ENCODE measurements at places on chromosomes 7 and 10. TPM values are rescaled to one million over a fixed set of nuclear protein-coding genes. Genes with fewer than 3 reads are reported as not detected.
A peak's percentile ranks its signal among the peaks of the same experiment; 100 is the strongest.

The BMPR1A gene
- total RNA-seq = 33.1 TPM

The ARF5 gene
- total RNA-seq = 137 TPM

The SFTPA2 gene
- total RNA-seq = 0.74 TPM

The SLC12A9 gene
- total RNA-seq = 15.7 TPM

The HOXA1 gene
- total RNA-seq = 0.74 TPM

The SFMBT2 gene
- total RNA-seq = 12.5 TPM

The GBX1 gene
- not detected for total RNA-seq

The CDK1 gene
- 10.8 TPM for total RNA-seq

The CALML5 gene
- total RNA-seq = 102 TPM

The UNCX gene
- total RNA-seq = not detected

The PGAM2 gene
- not detected for total RNA-seq

The SNCG gene
- total RNA-seq = 36.6 TPM

The REPIN1 gene
- total RNA-seq = 49.4 TPM

The BTBD16 gene
- not detected for total RNA-seq

- no peak for DNase-seq
These were observed 50.1 kb upstream of the CAV2 start for GRCh38 chr7:116449441-116449840.

GRCh38 chr7:16644636-16645592, 640 bp downstream of the ANKMY2 start:
- DNase-seq = peak; percentile 89

DNA sequence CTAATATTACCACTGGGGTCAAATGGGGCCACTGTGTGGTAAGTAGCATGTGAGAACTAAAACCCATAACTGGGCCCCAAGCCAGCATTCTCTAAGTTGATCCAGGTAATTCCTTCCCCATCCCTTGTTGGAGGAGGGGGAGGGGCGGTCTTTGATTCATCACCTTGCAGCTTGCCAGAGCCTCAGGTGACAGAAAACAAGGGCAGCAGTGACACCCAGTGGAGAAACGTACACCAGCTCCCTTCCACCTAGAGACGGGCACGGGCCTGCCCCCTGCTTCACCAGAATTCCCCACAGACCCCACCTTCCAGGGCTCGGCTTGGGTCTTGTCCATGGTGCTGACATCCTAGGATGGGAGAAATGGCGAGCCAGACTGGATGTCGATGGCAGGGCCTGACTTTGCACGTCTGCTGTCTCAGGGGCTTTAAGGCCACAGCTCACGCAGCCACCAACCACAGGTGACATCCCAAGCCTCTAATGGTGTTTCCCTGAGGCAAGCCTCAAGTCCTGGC, 102.0 kb downstream of the STRA8 start:
- no peak for DNase-seq

GRCh38 chr10:100715101-100715444, 30.3 kb upstream of the PAX2 start:
- DNase-seq = no peak

DNA sequence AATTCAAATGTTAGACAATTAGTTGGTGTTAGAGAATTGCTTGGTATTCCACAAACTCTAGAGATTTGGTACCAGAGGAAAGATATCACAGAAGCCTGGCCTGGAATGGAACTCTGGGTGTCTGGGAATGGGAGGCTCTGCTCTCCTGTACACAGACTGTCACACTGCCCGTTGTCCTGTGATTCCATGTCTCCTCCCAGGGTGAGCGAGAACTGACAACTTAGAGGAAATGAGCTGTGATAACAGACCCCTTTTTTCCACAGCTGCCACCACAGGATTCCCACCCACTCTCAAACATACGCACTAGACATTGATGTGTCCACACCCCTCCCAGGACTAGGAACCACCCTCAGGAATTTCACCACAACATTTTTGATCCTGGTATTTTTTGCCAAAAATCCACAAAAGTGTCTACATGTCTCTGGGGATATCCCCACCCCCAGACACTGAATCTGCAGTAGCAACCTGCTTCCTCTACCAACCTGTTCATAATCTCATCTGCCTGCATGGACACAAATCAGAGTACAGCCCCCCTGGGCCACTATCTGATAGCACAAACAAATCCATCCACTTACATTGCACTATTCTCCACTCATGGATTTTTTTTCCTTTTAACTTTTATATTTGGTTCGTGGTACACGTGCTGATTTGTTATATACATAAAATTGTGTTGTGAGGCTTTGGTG, 4.7 kb downstream of the ZNF273 start:
- DNase-seq = no peak

GRCh38 chr10:108425283-108425964, 1260.9 kb upstream of the SORCS1 start:
- DNase-seq = no peak

DNA sequence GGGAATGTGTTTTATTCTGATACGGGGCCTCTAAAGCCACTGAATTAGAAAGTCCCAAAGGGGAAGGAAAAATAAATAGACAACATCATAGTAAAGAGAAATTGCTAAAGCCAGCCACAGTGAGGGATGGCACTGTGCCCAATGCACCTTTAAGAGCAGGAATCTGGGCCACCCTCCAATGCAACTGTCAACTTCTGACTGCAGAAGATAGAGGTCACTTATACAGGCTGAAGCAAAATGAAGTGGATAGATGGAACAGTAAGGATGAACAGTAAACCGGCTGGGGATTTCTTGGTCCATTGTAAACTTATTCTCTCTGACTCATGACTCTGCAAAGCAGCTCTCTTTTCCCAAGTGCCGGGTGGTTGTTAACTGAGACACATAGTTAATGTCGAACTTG, 54.0 kb upstream of the KCNIP2 start:
- DNase-seq = no peak

DNA sequence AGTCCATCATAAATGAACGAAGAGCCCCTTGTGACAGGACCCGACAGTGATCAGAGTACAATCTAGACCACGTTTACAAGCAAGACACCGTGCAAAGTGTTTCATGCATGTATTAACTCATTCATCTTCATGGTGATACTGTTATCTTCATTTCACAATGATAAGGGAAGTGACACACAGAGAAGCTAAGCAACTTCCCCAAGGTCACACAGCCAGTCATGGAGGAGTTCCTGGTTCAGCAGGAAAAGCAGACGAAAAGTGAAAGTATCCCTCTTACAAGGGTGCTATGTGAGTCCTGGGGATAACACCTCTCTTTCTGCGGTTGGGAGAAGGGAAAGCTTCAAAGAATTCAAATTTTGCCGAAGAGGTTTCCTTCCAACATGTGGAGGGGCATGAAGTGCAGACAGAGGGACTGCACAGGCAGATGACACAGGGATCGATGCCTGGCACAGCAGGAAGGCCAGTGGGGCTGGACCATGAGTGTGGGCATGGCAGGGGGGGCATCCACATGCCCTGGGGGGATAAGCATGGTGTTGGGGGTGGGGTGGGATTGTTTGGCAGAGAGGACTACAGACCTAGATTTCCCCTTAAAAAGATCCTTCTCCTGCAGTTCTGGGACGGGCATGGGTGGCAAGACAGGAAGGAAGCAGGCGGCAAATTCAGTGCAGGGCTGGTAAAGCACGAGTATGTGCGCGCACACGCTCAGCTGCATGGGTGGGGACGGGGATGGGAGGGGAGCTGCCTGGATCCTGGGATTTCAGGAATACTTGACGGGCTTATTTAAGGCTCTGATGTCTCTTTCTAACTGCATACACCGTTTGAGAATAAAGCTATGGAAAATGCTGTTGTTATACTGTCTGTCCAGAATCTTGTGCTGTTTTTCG, 33.5 kb upstream of the DDC start:
- no peak for DNase-seq

- DNase-seq = no peak
These were observed 137.2 kb downstream of the ARHGAP22 start for GRCh38 chr10:48467669-48468068.

GRCh38 chr10:114551636-114551972, 106.5 kb downstream of the ABLIM1 start:
- no peak for DNase-seq

GRCh38 chr7:55105952-55106351, 87.1 kb downstream of the EGFR start:
- no peak for DNase-seq

- no peak for DNase-seq
These were observed 1.1 kb downstream of the TRIM8 start for GRCh38 chr10:102645388-102645740.

DNA sequence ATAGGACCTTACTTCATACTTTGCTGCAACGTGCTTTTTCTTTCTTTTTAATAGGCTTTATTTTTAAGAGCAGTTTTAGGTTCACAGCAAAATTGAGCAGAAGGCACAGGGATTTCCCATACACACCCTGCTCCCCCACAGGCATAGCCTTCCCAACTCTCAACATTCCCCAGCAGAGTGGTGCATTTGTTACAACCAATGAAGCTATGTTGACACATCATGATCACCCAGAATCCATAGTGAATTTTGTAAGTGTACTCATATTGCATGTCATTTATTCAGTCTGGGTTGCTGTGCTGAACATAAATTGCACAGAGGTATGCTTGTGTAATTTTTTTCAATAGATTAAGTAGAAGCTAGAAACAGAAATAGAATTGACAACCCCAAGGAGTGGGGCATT, 327.3 kb downstream of the INHBA start:
- no peak for DNase-seq

DNA sequence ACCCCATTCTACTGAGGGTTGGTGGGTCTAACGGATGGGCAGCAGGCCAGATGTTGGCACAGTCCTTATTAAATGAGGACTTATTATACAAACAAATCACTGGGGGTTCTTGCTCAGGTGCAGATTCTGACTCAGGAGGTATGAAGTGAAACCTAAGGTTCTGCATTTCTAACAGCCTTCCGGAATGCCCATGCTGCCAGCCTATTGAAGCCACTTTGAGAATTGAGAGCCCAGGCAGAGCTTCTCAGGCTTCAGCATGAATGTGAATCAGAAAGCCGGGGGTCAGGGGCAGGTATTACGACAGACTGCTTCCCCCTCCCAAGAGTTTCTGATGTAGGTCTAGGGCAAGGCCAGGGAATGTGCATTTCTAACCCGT, 34.1 kb upstream of the NPFFR1 start:
- no peak for DNase-seq

DNA sequence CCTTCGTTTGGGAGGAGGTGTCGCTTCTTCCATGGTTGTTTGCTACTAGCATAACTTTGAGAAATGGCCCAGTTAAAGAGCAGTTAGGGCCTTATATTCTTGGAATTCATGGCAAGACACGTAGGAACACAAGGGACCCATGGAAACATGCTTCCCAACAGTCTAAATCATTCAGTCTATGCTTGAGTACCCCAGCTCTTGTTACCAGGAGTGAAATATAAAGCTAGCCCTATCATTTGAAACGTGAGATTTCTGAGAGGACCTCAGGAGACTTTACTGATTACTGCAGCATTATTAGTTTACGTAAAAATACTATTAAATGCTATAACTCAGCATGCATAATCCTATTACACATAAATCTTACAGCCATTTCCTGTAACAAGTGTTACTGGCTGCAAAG, 328.6 kb upstream of the CDC14C start:
- DNase-seq = no peak

DNA sequence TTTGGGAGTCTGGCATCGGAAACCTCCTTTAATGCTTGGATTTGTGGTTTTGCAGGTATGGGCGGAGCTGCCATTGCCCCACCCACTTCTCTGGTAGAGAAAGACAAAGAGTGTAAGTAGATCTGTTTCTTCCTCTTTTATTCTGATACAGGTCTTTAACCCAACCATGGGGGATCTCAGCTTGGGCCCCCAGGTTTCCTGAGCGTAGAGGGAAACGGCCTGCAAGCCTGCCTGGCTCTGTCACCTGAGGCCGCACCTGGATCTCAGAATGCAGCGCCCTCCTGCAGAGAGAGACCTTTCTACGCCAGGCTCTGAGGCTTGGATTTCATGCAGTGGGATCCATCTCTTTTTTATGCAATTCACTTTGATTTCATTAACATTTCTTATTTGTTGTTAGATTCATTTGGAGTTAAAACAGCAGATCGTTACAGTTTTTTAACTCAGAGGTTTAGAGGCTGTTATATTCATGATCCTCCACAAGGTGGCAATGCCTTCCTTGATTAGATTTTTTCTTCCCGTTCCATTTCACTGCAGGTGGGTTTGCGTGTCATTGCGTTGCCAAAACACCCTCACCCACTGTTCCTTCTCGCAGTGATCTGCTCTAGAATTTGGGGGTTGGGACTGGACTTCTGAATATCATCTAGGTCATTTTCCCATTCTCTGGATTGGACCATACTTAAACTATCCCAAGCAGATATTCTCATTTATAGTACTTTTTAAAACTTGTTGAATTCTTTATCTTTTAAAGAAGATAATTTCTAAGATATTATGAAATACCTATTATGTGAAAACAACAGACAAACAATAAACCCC, 20.0 kb downstream of the RBM17 start:
- no peak for DNase-seq

- no peak for DNase-seq
These were observed 58.9 kb downstream of the SH2D4B start for GRCh38 chr10:80596391-80597257.

- DNase-seq = no peak
These were observed 182.0 kb downstream of the CUX1 start for GRCh38 chr7:101999393-101999792.

- no peak for DNase-seq
These were observed 118.9 kb downstream of the AKR1D1 start for GRCh38 chr7:138195151-138195571.

- DNase-seq = no peak
These were observed 5.1 kb upstream of the PCBD1 start for GRCh38 chr10:70893227-70894006.

DNA sequence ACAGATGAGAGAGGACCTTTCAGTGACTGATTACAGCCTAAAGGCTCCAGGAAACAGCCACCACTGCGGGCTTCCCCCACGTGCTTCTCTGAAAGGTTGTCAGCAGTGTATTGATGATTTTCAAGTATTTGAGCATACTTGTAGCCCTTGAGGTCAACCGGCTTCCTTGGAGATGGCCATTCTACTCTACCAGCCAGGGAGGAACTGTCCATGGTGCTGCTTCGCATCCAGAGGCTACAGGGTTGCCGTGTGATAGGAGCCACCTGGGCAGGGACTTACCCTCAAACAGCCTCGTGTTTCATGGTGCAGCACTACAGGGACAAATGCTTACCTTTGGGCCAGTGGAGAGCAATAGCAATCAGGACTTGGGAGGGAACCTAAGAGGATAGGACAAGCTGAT, 179.5 kb downstream of the DPP6 start:
- no peak for DNase-seq

GRCh38 chr7:122416336-122416735, 111.8 kb upstream of the FEZF1 start:
- no peak for DNase-seq

All from vagina (tissue), 2 donors.